ENCODE measurements at places on chromosomes 2 and 18.

- no peak for DNase-seq
Measured at GRCh38 chr2:95053543-95053942, 28.0 kb downstream of the MAL start.

DNA sequence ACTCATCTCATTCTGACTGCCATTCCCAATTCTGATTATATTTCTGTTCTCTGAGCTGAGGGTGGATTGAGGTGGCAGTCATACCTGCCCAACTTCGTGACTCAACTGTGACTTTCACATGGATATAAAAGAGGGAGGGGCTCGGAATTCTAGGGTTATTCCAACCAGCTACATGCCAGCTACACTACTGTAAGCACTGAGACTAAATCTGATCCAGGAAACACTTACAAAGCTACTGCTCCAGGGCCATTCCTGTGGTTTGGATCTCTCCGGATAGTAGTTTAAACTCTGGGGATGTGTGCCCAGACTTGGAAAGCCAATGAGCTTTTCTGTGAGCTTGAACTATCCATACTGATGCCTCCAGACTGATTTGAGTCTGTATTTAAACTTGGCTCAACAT, 7.9 kb downstream of the MAP2 start:
- no peak for DNase-seq

GRCh38 chr2:21047141-21048009, 3.5 kb upstream of the APOB start:
- DNase-seq, result no peak

DNA sequence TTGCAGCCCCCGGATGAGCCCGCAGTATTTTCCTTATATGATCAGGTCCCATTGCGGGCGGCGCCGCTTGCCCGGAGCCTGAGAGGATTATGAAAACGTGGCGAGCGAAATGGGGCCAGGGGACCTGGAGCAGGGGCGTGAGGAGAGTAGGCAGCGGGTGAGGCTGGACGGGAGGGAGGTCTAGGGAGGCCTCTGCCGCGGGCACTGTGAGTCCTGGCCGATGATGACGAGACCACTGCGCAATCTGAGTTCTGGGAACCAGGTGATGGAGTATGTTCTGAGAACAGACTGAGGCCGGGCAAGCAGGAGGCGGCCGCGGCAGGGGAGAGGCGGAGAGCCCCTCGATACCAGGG, 790 bp upstream of the ACAA2 start:
- peak; percentile 27 for DNase-seq

GRCh38 chr18:58496231-58496630, 132.7 kb downstream of the ALPK2 start:
- DNase-seq, result no peak

DNA sequence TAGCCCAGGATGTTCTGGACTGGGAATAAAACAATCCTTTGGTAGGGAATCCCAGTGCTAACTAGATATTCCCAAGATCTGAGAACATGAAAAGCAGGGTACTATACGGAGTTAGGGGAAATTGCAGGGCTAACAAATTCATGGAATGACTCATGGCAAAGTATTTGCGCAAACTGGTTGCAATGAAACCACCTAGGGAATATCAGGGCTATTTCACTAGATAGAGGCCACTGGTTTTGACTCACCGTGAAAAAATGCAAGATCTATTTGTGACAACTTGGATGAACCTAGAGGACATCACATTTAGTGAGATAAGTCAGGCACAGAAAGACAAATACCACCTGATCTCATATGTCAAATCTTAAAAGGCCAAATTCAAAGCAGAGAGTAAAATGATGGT, 233.3 kb downstream of the MBD2 start:
- peak; percentile 51 for DNase-seq

All from fibroblast of the conjunctiva (primary cell).